Activated CD4-positive, alpha-beta T cell treated with anti-CD3 and anti-CD28 coated beads, Interleukin-2, amount 50 U/mL, for 1 hour (primary cell): ENCODE measurements at places on chromosomes 6 and 20.
A peak's percentile ranks its signal among the peaks of the same experiment; 100 is the strongest.

DNA sequence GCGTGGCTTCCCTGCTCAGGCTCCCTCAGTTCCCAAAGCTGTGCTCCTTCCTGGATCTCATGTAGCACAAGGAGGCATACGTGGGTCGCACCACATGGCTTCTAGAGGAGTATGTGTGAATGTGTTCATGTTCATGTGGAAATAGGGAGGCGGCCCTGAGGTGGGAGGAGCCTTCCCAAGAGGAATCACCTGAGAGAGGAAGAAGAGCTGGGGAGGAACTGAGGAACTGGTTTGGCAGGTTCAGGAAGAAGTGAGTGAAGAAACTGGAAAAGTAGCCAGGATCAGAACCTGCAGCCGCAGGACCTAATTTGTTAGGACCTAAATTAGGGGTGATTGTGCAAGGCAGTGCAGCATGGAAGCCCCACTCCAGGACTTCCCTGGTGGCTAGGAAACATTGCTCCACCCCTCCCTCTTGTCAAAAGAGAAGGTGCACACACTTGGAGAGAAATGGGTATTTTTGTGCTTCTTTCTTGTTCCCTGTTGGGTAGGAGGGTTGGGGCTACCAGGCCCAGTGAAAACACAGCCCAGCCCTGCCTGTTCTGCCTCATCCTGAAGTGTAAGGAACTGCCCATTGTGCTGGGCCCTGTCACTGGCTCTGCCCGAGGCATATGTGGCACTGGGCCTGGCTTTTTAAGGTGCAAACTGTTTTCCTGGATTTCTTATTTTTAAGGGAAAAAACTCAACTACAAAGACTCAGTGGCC lies 20.7 kb downstream of the SYNJ2 start:
- DNase-seq = no peak

DNA sequence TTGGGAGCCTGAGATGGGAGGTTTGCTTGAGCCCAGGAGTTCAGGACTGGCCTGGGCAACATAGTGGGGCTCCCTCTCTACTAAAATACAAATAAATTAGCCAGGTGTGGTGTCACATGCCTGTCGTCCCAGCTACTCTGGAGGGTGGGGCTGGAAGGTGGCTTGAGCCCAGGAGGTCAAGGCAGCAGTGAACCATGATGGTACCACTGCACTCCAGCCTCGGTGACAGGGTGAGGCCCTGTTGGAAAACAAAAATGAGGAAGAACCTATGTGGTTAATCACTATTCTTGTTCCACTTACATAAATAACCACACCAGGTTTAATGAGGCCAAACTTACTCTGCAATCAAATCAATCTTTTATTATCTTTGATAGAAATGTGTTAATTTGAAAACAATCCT lies 5.4 kb downstream of the PPDPF start:
- DNase-seq = no peak

GRCh38 chr20:51531141-51531710 lies 11.3 kb downstream of the NFATC2 start:
- peak; percentile 64 for DNase-seq

DNA sequence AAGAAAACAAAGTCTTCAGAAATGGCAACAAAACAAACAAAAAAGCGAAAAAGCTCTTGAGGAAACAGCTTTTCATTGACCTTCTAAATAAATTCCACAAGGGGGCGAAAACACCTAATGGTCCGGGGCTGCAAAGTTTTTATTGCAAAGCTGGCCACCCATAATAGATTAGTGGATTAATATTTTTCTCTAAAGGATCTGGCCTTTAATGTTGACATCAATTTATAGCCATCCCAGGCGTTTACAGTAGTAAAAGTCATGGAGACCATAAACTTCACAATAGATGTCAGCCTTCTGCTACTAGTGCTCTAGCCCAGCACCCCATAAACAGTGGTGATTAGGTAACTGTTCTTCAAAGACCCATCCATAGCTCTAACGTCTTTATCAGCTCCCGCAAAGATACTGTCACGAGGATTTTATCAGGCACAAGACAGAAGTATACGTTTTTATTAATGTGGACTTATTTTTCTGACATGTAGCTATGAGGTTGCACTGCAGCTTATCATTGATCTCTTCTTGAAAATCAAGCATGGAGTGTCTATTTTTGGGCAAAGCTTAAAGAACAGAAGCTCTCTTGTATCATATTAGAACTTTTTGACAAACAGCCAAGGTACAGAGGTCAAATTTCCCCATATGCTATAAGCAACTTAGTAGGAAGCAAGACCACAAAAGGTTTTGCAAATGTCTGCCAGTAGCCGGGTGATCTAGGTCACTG lies 4.7 kb downstream of the CITED2 start:
- DNase-seq = no peak

- DNase-seq = no peak
These were observed 323.3 kb upstream of the NT5E start for GRCh38 chr6:85126485-85127167.

- no peak for DNase-seq
These were observed 5.0 kb downstream of the GCNT2 start for GRCh38 chr6:10526156-10526555.

- no peak for DNase-seq
These were observed 81.7 kb upstream of the GATA5 start for GRCh38 chr20:62557462-62557861.

DNA sequence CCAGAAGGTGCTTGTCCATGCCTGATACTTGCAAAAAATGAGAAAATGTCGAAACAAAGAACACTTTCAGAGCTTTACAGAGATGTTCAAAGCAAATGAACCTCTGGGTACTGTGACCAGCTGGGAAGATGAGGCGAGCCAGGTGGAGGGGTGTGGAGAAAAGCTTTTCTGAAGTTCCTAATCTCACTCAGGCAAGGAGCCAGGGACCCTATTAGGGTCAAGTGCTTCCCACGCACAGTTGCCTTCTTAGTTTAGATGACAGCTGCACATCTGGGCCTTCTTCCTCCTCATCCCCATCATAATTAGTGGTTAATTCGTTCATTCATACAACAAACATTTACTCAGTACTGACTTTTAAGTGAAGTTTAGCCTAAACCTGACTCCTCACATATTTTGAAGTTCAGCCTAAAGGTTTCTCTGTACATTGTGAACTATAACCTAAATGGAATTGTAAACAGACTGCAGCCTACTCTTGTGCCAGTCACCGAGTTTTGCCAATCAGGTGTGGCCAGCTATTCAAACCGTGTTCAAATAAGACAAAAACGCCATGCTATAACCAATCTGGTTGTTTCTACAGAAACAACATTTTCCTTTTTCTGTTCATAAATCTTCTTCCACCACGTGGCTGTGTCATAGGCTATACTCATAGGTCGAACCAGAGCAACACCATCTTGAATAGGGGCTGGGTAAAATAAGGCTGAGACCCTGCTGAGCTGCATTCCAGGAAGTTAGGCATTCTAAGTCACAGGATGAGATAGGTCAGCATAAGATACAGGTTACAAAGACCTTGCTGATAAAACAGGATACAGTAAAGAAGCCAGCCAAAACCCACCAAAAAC lies 19.3 kb upstream of the AHCY start:
- DNase-seq = no peak

DNA sequence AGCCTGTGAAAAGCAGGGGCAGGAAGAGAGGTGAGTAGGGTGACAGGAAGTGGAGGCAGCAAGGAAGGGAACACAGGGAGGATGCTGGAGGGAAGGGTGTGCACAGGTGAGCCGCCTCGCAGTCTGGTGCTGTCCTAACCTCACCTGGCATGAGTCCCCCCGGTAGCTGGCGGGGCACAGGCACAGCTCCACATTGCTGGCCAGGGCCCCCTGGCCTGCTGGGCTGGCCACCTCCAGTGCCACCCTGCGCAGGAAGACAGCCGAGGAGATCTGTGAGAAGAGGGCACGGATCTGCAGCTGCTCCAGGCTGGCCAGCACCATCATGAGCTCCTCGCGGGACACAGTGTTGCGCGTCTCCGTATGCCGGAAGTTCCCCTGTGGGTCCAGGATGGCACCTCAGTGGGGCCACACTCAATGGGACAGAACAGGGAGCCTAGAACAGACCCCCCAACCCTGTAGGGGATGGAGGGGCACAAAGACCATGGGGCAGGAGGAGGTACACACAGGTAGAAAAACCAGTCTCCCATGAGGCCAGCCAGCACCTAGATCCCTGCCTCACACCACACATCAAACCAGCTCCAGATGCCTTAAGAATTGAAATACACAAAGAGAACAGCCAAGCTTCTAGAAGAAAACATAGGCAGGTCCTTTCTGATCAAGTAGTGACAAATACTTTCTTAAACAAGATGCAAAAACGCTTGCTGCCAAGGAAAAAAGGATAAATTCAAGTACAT lies 22.5 kb downstream of the ADRM1 start:
- DNase-seq = no peak

DNA sequence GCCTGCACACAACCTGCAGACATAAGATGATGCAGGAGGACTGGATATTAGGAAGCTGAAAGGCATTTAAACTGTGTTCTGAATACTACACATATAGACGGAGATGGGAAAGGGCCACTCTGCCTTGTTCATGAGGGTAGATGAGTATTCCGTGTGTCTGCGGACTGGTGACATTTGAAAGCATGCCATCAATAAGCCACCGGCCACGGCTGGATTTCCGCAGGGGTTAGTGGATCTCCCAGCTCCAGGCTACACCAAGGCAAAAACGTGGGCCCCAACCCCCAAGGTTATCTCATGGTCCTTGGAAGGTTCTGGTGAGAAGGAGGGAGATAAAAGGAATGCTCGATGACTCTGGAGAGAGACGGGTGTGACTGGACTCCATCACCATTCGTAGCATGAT lies 78.6 kb upstream of the THBS2 start:
- no peak for DNase-seq

GRCh38 chr6:148358196-148358785 lies 15.7 kb downstream of the SASH1 start:
- no peak for DNase-seq

GRCh38 chr20:49484180-49485140 lies 2.0 kb upstream of the KCNB1 start:
- peak; percentile 48 for DNase-seq

- DNase-seq = no peak
These were observed 16.9 kb upstream of the MTG2 start for GRCh38 chr20:62165762-62166399.

- DNase-seq = no peak
These were observed 153.3 kb upstream of the ENPP5 start for GRCh38 chr6:46323966-46324622.

DNA sequence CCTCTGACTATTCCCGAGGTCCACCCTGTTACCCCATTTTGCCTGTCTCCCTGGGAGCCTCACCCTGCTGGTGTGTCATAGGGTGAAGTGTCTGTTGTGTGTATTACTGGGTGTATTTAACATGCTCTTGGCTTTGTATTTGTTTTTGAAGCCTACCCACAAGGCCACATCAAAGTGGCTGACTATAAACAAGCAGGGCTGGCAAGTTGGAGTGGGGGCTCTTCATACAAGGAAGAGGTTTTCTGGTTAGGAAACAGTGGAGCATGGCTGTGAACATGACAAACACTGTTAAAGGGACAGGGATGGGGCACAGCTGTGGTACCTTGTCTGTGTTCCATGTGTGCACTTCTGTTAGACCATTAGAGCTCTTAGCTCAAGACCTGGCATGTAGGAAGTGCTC lies 26.3 kb downstream of the HECA start:
- peak; percentile 65 for DNase-seq

GRCh38 chr6:17935188-17936149 lies 52.0 kb downstream of the KIF13A start:
- no peak for DNase-seq
